Activated CD4-positive, CD25-positive, alpha-beta regulatory T cell (primary cell): ENCODE measurements at places on chromosomes 2 and 18.

DNA sequence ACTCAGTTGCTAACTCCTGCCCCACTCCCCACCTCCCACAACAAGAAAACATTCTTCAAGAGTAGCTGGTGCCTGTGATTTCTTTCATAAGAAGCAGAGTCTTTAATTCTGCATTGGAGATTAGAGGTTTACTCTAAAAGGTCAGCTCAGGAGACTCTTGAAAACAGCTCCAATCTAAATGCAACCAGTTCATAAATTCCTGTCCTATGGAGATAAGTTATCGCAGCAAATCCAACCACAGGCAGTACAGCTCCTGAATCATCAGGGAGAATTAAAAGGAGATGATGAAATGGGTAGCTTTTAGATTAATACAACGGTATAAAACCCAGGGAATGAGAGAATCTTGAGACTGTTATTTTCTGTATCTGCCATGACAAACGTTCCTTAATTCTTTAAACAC is 130.7 kb downstream of the SOCS6 start:
- no peak for DNase-seq

DNA sequence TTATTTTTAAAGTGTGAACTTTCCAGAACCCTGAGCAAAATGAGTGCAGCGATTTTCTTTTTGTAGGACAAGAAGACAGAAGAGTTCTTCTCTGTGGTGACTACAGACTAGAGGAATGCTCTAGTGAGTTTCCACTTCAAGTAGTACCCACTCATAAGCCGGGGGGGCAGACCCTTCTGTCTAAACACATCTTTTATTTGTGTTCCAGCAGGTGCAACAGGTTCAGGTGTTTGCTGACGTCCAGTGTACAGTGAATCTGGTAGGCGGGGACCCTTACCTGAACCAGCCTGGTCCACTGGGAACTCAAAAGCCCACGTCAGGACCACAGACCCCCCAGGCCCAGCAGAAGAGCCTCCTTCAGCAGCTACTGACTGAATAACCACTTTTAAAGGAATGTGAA is 25.2 kb downstream of the PTRHD1 start:
- DNase-seq, result no peak

- no peak for DNase-seq
These were observed 40.3 kb downstream of the UXS1 start for GRCh38 chr2:106153781-106154180.

GRCh38 chr2:113225263-113226259 is 51.8 kb downstream of the PSD4 start:
- no peak for DNase-seq

- DNase-seq, result no peak
These were observed 3.3 kb upstream of the SPRED2 start for GRCh38 chr2:65435625-65436168.

- DNase-seq, result no peak
These were observed 127.4 kb upstream of the CTDP1 start for GRCh38 chr18:79552140-79552631.

DNA sequence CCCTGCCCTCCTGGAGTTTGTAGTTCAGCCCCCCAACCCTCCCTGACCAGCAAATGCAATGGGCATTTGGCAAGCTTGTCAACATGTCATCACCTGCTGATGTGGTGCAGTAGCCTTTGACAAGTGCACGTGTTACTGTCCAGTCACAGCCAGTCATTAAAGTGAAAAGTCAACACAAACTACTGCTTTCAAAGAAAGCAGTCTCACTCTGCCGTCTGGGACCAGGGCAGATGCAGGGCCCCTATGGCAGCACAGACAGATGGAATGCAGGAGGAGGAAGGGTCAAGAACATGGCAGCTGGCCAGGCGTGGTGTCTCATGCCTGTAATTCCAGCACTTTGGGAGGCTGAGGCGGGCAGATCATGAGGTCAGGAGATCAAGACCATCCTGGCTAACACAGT is 222.4 kb upstream of the OSR1 start:
- DNase-seq, result no peak

- DNase-seq, result no peak
These were observed 40.2 kb downstream of the SOCS6 start for GRCh38 chr18:70329071-70329470.

DNA sequence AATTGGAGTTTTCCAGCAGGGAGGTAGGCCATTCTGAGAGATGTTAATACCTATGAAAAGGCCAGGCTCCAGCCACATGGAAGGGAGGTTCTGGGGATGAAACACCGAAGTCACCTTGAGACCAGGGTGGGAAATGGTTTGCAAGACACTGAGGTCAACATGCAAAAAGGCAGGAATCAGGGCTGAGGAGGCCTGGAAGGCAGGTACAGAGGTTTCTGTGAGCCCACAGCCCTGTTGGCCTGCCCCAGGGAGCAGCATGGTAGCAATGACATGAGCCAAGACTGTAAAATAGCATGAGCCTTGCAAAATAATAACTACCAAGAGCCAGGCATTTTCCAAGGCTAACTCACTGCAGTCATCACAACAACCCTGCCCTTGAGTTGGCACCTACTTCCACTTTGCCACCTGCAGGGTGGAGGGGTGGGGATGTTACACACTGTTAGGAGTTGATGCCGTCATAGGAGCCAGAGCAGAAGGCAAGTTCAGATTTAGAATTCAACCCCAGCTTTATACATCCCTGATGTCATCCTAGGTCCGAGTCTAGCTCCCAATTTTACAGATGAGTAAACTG is 61.3 kb downstream of the ZBTB7C start:
- DNase-seq, result no peak

DNA sequence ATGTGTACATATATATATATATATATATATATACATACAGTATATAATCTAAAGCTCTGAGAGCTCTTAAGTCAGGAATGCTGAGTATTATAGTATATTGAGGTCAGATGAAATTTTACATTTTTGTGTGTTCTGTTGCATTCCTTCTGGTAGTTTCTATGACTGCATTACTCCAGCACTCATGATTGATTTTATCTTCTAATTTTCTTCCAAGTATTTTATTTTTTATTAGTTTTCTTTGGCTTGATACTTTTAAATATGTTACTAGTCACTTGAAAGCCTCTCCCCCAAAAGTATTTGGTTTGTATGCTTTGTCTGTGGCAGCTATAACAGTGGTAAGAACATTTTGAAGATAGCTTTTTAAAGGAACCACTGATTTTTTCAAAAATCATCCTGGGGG is 25.0 kb downstream of the METTL21A start:
- DNase-seq, result no peak

GRCh38 chr18:33231474-33232317 is 208.8 kb downstream of the CCDC178 start:
- no peak for DNase-seq

- DNase-seq, result no peak
These were observed 188.7 kb downstream of the FTCDNL1 start for GRCh38 chr2:199662255-199662654.

DNA sequence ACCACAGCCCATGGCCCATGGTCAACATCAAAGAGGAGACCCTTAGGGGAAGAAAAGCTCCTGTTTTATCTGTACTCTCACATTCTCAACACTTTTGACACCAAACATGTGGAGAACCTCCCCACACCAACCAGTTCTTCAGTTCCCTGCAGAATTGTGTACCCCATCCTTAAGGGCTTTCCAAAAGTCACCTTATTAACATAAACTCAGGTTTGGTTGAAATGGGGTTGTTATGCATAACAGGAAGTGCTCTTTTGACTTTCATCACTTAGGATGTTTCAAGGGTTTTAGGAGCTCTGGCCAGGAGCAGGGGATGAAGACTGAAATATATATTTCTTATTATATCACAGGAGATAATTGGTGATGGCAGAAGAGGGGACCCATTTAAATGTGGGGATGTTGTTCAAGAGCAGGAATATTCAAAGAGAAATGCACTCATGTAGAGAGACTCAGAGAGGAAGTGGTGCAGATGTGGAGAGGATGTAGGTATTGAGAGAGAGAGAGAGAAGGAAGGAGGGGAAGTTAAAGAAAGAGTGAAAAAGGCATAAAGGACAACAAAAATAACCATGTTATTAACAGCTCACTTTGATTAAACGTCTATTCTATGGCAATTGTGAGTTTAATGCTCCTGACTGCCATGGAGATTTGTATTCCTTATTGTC is 35.2 kb downstream of the SP140L start:
- DNase-seq, result no peak

- no peak for DNase-seq
These were observed at the start of gene LRP2 for GRCh38 chr2:169362118-169362893. Gene LRP2, minus strand, starts transcription at chr2:169362534. Its CDS starts 135 bp downstream, at chr2:169362399.

DNA sequence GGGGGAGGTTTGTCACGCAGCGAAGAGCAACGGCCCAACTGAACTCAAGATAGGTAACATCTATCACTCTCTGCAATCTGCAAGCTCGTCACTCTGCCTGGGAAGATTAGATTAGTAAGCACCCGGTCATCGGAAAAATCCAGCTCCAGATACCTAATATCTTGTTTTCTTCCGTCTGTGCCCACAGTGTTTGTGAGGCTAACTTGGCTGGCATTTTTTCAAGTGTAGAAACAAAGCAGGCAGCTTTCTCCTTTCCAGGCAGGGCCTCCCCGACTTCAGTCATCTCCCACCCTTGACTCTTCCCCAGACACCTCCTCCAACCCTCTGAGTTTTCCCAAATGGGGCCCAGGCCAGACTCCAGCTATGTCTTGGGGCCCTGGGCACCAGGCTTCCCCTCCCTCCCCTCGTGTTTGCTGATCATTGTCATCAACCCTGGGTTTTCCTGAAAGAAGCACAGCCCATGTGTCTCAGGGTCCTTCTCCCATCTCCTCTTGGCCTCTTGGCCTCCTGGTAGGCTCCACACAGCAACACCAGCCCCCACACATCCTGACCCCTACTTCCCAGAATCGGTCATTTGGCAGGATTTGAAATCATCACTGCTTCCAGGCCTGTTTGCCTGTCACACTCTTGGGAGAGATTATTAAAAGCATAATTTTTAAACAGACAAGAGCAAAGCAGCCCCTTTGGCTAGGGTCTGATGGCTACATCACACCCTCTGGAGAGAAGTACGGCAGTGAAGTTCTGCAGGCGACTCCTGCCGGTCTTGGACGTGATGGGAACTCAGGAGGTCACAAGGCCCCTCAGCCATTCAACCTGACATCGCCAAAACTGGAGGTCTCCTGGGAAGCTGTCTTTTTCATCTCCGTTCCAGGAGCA is 144.9 kb upstream of the ID2 start:
- no peak for DNase-seq

DNA sequence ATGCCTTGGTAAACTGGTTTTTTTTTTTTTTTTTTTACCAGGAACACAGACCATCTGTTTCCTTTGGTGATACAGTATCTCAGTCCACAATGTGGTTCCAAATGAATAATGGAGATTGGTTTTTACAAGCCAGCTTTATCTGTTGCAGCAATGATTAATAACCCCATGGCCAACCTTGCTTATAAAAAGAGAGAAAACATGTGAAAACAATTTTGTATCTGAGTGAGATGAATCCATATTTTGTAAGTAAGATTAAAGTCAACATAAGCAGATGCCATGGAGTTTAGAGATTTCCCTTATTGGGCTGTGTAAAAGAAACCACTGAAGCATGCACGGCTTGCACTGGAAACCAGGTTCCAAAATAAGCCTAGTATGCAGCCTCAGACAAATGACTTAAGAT is 108.6 kb upstream of the CNTNAP5 start:
- DNase-seq, result no peak

DNA sequence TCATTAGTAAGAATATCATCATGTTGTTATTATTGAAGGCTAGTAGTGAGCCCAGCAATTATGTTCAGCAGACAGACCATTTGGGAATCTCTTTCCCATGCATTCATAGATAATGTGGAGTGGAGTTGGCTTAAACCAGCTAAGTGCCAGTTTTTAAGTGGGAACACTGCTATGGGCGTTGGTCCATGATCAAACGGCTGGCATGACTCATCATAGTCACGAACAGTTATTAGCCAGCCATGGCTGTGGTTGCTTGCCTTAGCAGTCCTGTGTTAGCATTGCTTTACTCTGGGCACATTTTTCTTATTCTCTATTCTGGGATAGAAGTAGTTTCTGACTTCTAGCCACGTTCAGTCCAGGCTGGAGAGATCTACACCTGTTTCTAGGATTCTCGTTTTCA is 17.7 kb downstream of the EIF4E2 start:
- DNase-seq, result no peak
